ENCODE measurements at places on chromosomes 3 and 15.

GRCh38 chr3:167728632-167729323 is 5.9 kb downstream of the PDCD10 start:
- DNase-seq = no peak

DNA sequence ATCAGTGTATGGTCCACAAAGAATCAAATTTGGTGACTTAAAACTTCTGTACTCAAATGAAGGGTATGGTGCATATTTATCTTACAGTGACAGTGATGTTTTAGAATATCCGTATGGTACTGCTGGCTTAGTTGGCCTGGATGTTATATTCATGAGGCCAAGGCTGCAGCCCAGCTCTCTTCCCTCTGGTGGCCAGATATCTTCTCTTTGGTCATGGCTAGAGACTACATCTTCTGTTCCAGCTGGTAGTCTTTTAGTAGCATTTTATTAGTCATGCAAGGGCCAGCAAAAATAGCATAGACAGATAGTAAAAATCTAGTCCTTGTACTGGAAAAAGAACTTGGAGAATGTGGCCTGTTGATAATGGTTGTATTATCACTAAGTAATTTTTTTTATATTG is 124.0 kb upstream of the ROPN1 start:
- peak; percentile 42 for DNase-seq

DNA sequence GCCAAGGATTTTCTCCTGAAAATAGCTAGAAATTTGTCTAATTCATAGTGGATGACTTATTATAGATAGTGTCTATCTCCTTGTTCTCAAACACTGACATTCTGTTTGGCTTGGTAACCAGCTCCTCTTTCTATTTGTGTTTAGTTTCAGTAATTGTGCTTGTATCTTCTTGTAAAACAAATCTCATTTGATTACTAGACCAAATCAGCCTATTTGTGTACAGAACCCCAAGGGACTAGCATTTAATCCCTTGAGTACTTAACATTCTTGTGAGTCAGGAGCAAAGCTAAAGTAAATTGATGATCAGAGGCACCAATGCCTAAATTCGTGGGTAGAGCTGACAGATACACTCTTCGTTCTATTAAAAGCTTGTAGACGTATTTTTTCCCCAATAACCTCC is 306.5 kb upstream of the SLITRK3 start:
- no peak for DNase-seq

DNA sequence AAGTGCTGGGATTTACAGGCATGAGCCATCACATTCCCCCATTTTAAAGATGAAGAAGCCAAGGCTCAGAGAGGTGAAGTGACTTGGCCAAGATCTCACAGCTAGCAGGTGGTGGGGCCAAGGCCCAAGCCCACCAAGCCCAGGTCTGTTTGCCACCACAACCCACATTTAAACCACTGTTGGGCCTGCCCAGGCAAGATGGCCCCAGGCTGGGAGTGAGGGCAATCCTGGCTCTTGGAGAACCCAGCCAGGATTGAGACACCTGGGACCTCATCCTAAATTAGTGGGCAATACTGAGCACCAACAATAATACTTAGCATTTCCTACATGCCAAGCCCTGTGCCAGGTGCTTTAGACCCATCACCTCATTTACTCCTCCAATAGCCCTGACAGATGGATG is 6.9 kb downstream of the IGDCC3 start:
- no peak for DNase-seq

DNA sequence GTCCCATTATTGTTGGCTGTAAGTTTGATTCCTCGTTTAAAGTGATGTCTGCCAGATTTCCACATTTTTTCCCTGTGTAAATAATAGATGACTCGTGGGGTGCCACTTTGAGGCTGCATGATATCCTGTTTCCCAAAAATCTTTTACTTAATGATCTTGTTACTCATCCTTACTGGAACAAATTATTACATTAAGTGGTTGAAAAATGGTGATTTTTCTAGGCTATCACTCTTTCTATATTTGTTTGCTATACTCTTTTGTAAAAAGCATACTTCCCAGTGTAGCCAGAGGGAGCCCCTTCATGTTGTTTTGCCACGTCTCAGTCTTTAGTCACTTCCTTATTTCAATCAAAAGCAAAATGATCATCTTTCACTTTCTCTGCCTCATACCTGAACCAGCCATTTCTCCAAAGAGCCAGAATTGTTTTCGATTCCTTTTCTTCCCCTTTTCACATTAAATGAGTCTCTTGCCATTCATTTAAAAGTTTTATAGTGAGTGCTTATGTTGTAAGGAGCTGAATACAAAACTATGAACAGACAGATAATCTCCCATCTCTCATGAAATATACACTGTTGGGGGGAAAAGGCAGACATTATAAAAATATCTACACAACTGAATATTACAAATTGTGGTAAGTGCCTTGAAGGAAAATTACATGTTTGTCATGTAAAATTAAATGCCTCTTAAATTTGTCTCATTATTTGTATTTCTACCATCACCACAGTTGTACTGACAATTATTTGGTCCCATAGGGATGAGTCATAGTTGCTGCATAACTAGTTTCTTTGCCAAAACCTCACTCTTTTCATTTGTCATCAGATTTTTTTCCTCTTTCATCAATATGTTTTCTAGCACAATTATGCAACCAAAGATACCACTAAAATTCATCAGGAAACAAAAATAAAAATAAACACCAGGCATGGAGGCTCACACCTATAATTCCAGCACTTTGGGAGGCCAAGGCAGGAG is 41.5 kb downstream of the ADGRG7 start:
- DNase-seq = peak; percentile 45
